COR-L47 (cell line): ENCODE measurements at places on chromosomes 11 and 22.

GRCh38 chr11:89493431-89493830 is 2.3 kb upstream of the NOX4 start:
- no peak for DNase-seq

DNA sequence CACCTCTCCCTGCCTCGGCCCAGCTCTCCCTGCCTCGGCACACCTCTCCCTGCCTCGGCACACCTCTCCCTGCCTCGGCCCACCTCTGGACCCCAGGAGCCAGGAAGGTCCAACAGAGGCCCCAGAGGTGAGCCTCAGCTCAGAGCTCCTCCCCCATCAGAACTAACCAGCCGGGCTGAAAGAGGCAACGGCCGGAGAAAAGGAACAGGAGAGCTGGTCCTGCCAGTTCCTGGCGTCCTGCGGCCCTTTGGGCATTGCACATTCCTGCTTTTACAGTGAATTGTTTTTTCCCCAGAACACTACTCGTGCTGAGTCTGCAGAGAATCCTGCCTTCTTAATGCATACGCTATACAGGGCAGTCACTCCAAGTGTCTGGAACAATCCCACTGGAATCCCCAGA is 45.8 kb downstream of the LMO1 start:
- DNase-seq = no peak

- DNase-seq = no peak
These were observed 57.5 kb downstream of the MYEOV start for GRCh38 chr11:69351460-69351859.

- DNase-seq = no peak
These were observed 5.7 kb downstream of the SLC39A13 start for GRCh38 chr11:47413908-47414684.

DNA sequence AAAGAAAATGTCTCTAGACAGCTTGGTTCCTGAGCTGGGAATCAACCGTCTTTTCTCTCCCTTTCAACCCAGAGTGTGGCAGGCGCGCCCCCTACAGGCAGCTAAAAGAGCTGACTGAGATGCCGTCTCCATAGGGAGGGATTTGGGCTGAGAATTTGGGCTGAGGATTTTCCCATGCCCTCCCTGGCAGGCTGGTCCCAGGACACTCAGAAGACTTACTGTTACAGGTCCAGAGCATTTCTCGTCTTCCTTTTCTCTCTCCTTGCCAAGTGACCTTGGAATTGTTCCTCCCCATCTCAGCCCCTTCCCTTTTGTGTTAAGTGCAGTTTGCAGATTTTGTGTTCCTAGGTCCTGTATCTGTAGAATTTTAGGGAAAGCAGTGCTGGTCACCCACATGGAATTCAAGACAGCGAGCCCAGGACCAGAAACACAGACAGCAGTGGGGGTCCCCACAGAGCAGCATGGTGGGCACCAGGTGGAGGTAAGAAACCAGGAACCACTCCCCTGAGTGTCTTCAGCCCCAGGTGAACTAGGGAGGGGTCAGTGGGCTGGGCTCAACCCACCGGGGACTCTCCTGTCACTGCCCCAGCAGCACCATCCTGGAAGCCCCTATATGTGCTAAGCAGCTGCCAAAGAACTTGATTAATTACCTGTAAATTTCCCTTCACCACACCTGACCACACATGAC is 9.9 kb upstream of the IGLL5 start:
- DNase-seq = peak; percentile 39

GRCh38 chr11:30495437-30495836 is 90.7 kb downstream of the MPPED2 start:
- no peak for DNase-seq

GRCh38 chr22:20998411-20999336 is 3.2 kb downstream of the THAP7 start:
- no peak for DNase-seq
